Right lobe of liver (tissue), 6 donors: ENCODE measurements at places on chromosomes 11 and 22. TPM values are rescaled to one million over a fixed set of nuclear protein-coding genes. Genes with fewer than 3 reads are reported as not detected.

DNA sequence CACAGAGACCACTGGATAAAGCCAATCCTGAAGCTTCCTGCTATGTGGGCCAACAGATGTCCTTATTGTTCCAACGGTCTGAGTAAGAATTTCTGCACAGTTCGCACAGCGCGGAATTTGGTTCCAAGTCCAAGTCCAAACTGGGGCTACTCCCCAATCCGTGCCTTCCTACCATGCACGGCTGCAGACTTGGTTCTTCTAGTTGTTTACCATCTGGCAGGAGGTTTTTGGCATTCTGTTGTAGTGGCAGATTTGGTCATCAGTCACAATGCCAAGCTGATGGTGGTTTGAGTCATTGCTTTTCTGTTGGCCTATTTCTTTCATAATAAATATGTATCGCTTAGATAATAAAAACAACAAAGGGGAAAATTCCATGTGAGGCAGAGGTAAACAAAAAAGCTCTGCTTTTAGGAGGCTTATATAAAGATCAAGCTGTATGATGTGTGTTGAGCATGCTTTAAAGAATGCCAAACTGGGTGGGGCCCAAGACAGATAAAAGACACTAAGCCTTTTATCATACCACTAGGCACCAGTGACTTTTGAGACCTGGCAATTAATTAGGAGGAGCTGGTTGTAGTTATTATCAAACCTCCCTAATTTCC lies 52.5 kb upstream of the SYN3 start:
- no peak overlapping the region for H3K4me3 ChIP-seq
- H3K4me1 ChIP-seq = no peaks in the 10 kb centered on the region
- no peaks in the 10 kb centered on the region for H3K36me3 ChIP-seq
- no peaks in the 10 kb centered on the region for H3K27me3 ChIP-seq
- no peak overlapping the region for H3K27ac ChIP-seq

DNA sequence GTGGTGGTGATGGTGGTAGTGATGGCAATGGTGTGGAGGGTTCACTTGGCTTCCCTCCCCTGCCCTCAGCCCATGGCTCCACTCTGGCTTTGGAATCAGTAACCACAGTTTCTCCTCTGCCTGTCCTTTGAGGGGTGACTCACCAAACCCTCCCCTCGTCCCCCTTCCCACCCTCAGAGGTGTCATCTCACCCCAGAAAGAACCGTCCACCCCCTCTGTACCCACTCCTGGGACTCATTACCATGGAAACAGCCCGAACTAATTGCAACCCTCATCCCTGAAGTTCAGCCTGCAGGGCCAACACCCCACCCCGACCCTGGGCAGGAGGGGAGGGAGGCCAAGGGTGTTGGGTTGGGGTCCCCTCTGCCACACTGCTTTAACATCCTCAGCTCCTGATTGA lies 26.6 kb downstream of the PHLDB1 start:
- peaks cover 10% of the 10 kb centered on the region for H3K4me1 ChIP-seq
- H3K36me3 ChIP-seq = no peaks in the 10 kb centered on the region
- DNase-seq = no peak
- H3K27me3 ChIP-seq = no peaks in the 10 kb centered on the region

DNA sequence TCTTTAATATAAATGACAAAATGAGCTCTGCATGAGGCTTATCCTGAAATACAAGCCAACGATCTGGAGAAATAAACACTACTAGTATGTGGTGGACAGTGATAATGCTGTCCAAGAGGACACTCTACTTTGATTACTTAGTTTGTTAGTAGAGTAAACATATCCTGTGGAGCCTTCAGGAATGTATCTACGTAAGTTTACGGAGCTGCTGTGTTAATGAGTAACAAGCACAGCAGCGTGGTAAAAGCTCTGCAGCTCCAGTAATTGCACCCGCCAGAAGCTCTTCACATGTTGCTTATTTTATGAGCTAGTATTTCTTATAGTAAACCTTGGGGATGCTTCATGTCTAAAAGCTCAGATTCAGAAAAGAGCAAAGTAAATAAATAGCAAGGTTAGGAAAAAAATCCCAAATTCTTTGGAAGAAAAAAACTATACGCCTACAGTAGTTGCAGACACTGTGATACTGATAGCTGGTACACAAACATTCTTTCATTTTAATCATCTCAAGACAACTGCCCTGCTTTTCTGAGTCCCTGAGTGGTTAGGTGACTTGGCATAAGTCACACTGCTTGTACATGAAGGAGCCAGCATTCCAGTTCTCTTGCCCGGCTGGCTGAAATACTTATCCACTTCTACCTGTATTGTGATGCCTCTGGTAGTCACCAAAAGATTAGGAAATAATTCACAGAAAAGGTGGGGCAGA lies 32.7 kb upstream of the CCDC34 start:
- no peaks in the 10 kb centered on the region for H3K27me3 ChIP-seq
- H3K27ac ChIP-seq = peak overlapping the region; percentile 91
- H3K4me3 ChIP-seq = no peak overlapping the region

DNA sequence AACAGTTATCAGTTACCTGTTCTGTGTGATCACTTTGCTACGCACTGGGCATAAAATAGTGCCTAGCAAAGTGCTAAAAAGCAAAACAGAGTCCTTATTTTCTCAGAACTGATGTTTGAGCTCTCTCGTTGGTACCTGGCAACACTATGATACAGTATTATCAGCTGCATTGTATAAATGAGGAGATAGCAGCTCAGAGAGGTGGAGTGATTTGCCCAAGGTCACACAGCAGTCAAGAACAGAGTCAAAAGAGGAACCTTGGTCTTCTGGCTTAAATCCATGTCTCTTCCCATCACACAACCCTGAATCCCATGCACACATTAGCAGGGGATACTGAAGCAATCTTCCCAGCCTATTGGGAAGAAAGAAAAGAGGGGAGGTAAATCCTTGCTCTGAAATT lies 580.5 kb downstream of the SOX6 start:
- DNase-seq = no peak
- H3K36me3 ChIP-seq = no peaks in the 10 kb centered on the region
- no peak overlapping the region for H3K27ac ChIP-seq

- H3K27ac ChIP-seq = no peak overlapping the region
- H3K27me3 ChIP-seq = no peaks in the 10 kb centered on the region
- no peaks in the 10 kb centered on the region for H3K36me3 ChIP-seq
- DNase-seq = peak; percentile 94
- H3K4me1 ChIP-seq = peaks cover 37% of the 10 kb centered on the region
These were observed 4.2 kb downstream of the ARHGAP1 start for GRCh38 chr11:46696212-46696558.

- peak; percentile 30 for DNase-seq
- H3K4me1 ChIP-seq = no peaks in the 10 kb centered on the region
- no peaks in the 10 kb centered on the region for H3K27me3 ChIP-seq
- peaks cover 57% of the 10 kb centered on the region for H3K36me3 ChIP-seq
These were observed 52.0 kb downstream of the AMBRA1 start for GRCh38 chr11:46541593-46542371.

GRCh38 chr11:106425819-106426218 lies 348.4 kb downstream of the AASDHPPT start:
- DNase-seq = no peak
- no peaks in the 10 kb centered on the region for H3K36me3 ChIP-seq
- H3K27me3 ChIP-seq = no peaks in the 10 kb centered on the region
- H3K4me1 ChIP-seq = no peaks in the 10 kb centered on the region
- H3K4me3 ChIP-seq = no peak overlapping the region
- no peak overlapping the region for H3K27ac ChIP-seq

The CRACR2B gene
- total RNA-seq = 3.6 TPM

The HEPN1 gene
- total RNA-seq = not detected

The ACRV1 gene
- total RNA-seq = not detected

The LRRC75B gene
- 26.1 TPM for total RNA-seq

The NEFH gene
- 0.06 TPM for total RNA-seq

The WNT11 gene
- total RNA-seq = 3.2 TPM

The CREBZF gene
- 15.1 TPM for total RNA-seq

The ALX4 gene
- not detected for total RNA-seq
